ENCODE measurements at places on chromosomes 12 and 14. TPM values are rescaled to one million over a fixed set of nuclear protein-coding genes. Genes with fewer than 3 reads are reported as not detected.

- DNase-seq = no peak
Observed at GRCh38 chr14:95515080-95515489, 1.4 kb downstream of the SYNE3 start.

DNA sequence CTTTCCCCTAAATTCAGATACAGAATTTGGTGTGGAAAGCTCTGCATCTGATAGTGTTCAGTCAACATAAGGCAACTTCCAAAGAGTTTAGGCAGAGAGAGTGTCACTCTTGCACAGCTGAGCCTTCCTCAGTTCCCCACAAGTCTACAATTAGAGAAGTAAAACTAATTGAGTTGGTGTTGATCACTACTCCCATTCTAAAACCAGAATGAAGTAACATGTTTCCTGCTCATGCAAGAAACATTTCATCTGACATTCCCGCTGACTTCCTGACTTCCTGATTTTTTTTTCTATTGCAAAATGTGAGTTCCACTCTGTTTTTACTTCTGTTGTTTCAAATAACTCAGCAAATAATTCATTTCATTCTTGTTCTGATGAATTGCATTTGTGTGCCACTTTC, 271.0 kb downstream of the ALG10B start:
- no peak for DNase-seq

- DNase-seq = no peak
Observed at GRCh38 chr12:25818596-25819390, 139.7 kb upstream of the RASSF8 start.

- DNase-seq = no peak
Observed at GRCh38 chr12:92259696-92260251, 114.1 kb upstream of the BTG1 start.

DNA sequence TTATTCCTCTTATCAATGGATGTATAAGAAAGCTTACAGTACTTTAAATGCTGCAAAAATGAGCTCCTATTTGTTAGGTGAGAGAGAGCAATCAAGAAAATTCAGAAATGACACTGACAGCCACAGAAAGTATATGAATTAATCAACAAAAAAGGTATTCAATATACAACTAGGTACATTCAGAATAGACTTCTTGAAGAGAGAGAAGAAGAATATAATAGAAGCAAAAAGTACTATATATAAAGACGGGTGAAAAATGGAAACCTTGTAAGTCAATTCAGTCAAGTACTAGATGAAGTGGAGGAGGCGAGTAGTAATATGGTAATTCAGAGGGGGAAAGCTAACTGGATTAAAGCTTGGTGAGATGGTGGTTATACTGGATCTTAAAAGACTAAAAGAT, 74.3 kb downstream of the HEATR5A start:
- no peak for DNase-seq

GRCh38 chr12:16358878-16359277, 11.4 kb downstream of the MGST1 start:
- no peak for DNase-seq

Gene PLA2G1B
- total RNA-seq = not detected

Gene ACTR6
- total RNA-seq = 35.4 TPM

Gene TXNRD1
- total RNA-seq = 103 TPM

- no peak for DNase-seq
Observed at GRCh38 chr12:10226731-10227130, 14.1 kb downstream of the GABARAPL1 start.

DNA sequence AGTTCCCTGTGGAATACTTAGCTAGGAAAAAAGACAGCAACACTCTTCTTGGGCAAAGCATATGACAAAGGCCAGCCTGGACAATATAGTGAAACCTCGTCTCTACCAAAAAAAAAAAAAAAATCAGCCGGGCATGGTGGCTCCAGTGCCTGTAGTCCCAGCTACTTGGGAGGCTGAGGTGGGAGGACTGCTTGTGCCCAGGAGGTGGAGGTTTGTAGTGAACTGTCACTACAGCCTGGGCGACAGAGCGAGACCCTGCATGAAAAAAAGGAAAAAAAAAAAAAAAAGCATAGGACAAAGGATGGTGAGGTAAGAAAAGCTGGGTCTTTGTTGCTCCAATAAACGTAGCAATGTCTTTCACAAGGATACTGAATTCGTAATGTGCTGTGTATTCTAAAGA, 1.1 kb downstream of the TXNDC16 start:
- no peak for DNase-seq

Gene PYGL
- 0.17 TPM for total RNA-seq

GRCh38 chr14:33484264-33484663, 466.6 kb downstream of the EGLN3 start:
- no peak for DNase-seq

- DNase-seq = no peak
Observed at GRCh38 chr12:106000382-106001104, 138.2 kb downstream of the NUAK1 start.

GRCh38 chr12:11849757-11850504, 200.5 kb downstream of the ETV6 start:
- DNase-seq = no peak

- DNase-seq = no peak
Observed at GRCh38 chr14:68297039-68297438, 477.5 kb downstream of the RAD51B start.

DNA sequence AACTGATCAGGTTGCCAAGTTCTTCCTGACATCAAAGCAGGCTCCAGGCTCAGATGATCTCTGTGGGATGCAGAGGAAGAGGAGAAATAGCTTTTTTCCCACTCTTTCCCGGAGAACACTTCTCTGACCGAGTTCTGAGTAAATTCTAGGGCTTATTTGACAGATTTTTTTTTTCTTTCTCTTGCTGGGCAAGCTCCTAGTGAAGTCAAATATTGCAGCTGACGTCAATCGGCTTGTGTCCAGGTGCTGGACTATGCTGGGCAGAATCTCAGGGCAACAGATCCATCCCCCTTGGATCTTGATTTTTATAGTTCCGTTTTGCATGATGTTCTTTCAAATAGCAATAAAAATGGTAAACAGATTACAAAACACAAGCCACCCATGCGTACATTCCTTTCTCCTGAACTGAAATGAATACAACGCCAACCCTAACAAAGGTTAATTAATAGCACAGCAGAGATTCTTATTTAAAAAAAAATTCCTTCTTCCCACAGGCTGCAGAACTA, 182.2 kb downstream of the NOVA1 start:
- no peak for DNase-seq

DNA sequence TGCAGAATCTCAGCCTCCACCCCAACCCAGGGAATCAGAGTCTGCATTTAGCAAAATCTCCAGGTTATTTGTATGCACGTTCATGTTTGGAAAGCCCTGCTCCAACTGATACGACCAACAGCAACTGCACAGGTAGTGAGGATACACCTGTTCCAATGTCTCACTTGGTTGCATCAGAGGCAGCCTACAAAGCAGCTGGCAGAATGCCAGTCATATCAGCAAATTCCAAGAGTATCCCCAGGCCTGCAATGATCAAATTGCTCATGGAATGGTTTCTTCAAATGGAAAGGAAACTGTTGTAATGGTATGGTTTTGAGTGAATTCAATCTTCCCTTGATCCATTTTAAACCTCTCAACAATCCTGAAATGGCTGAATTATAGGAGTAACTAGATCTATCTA, 75.4 kb downstream of the GRIP1 start:
- DNase-seq = no peak

GRCh38 chr14:77148510-77149231, 7.1 kb upstream of the ZDHHC22 start:
- no peak for DNase-seq

DNA sequence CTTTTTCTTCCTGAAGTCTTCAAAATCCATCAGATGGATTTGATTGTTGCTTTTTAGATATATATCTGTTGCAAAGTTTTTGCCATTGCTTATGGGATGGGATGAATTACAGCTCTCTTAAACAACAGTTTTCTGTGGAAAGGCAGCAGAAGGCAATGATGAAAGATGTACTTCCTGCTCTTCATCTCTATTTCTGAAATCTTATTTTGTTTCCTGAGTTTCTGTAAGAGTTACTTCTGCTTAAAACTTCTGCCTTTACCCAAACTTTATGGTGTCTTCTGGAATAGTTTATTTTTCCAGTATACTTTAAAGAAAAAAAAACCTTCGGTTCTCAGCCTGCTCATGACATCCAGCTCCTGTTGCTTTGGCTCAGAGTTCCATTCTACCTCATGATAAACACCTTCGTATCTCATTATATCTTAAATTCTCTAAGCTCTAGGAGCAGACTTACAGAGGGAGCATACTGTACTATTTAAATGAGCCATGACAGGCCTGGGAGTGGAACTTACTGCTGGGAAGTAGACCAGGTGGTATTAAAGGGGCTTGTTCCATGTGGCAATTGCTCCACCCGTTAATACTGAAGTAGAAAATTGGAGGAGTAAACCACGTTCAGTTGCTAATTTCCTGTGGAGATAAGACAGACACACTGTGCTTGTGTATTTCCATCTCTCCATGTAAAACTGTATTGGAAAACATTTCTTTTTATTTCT, 288.4 kb downstream of the FBXL14 start:
- no peak for DNase-seq

GRCh38 chr14:91843437-91843836, 23.9 kb downstream of the TC2N start:
- no peak for DNase-seq

Gene TAS2R42
- not detected for total RNA-seq

Gene ATL1
- total RNA-seq = 1.2 TPM

GRCh38 chr14:63993992-63994391, 141.2 kb downstream of the SYNE2 start:
- no peak for DNase-seq

DNA sequence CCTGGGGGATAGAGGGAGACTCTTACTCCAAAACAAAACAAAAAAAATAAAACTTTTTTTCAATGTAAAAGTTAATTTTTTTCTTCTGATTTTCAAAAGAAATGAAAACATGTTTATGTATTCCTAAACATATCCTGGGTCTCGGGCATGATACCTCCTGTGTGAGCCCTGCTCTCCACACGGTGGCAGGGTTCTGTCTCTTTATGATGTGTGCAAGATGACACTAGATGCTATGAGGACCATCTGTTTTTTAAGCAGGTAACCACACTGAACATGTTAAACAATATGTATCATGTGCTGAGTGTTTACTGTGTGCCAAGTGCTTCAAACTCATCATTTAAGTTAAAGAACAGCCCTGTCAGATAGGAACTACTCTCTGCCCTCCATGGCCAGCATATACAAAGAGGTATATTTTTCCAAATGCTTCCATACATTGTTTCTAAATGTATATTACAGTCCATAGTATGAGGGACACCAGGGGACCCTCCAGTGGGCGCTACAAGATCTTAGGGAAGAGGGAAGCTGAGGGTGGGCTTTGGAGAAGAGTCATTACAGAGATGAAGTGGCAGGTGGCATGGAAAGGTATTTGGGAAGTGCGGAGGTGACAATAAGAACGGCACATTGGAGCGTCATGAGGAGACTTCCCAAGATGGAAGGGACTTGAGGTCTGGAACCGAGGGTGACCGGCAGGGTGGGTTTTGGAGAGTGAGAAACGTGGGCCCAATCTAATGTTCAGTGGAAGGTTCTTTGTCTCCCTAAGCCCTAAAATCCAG, 28.5 kb downstream of the FOS start:
- no peak for DNase-seq

- no peak for DNase-seq
Observed at GRCh38 chr12:113934060-113934814, 31.9 kb downstream of the RBM19 start.

DNA sequence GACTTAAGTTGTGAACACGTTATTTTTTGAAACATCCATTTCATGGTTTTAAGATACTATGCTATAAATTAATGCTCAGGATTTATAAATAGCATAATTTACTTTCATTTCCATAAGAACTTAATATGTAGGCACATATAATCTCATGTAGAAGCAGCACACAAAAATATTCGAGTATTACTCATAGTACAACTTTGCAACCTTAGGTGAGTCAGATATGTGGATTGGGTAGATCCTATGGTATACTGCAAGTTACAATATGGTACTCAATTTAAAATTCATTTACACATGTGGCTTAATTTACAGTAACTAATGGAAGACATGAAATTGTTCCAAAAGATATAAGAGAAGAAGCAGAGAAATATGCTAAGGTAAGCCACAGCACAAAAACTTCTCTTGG, 26.0 kb downstream of the PSMA3 start:
- DNase-seq = no peak

DNA sequence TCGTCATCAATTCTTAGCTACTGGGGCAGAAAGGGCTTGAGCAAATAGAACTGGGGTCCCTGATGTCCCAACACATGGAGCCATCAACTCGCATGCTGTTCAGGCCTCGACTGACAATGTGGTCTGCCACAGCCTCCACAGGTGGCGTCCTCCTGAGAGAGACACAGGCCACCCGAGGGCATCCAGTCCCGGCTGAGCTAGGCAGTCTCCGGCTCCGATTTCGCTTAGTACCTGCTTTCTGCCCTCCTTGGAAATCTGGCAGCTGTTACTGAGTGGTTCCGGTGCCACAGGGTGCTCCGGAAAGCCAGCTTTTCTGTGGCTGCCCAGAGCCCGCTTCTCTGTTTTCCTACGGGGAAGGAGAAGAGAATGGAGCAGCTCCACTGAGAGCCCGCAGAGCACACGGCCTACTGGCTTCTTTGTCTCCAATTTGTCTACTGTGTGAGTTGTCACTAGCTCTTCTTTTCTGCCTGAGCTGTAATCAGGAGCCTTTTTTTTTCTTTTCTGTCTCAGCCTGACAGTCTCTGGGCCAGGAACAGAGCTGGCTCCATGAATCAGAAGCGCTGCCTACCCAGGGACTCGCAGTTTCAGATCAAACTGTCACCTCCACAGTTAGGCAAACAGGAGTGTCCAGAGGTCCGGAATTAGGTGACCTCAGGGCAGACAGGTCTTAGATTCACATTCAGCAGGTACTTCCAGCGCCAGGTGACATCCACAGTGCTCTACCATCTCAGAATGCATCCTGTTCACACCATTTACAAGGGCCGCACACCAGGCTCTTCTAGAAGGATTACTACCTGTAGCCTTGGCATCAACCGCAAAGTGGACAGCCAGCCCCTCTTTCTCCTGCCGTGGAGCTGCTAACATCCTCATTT, 73.3 kb downstream of the MOK start:
- no peak for DNase-seq

DNA sequence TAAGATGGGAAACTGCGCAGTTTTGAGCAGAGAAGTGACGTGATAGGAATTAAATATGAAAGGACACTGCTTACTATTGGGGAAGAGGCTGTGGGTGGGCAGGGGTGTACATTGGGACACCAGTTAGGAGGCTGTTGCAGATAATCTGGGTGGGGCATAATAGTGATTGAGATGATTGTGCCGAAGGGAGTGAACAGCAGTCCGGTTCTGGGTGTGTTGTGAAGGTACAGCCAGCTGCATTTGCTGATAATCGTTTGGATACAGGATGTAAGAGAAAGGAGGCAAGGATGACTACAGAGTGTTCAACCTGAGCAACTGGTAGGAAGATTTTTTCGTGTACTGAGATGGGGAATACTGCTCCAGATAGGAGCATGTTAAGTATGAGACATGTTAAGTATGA, 205.2 kb upstream of the NEDD1 start:
- no peak for DNase-seq

Gene ARHGEF40
- not detected for total RNA-seq

Gene GYS2
- 0.16 TPM for total RNA-seq

GRCh38 chr12:83434600-83434999, 747.9 kb downstream of the TMTC2 start:
- DNase-seq = no peak

GRCh38 chr12:12399776-12400305, 43.0 kb downstream of the BORCS5 start:
- DNase-seq = no peak

All from activated T-helper 1 cell treated with anti-CD3 and anti-CD28 coated beads, Interleukin-12 subunit alpha, Interleukin-12 subunit beta, Interleukin-2, Interleukin-4 antibody, amounts not matched to agents 30 ng/mL and 10 ng/mL and 1 ng/mL, durations not matched to agents 14 hours and 24 hours and 36 hours (primary cell).